ENCODE measurements at places on chromosomes 4 and X. TPM values are rescaled to one million over a fixed set of nuclear protein-coding genes. Genes with fewer than 3 reads are reported as not detected.

DNA sequence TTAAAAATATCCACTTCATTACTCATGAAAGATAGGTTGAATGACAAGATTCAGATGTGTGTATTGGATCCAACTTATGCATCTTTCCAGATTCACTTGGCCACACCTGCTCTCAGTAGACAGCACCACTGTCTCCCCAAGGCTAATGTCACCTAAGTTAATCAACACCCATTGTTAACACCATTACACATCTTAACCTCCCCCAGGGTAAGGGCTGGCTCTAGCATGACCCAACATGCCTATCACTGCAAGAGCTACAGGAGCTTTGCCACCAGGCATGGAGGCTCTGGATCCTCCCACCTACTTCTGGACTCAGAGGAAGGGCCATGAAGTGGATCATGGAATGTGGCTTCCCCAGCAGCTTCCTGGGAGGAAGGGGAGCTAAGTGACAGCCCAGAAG is 32.8 kb upstream of the LSM6 start:
- DNase-seq: no peak

- no peak for DNase-seq
Observed at GRCh38 chrX:134745636-134746409, 87.6 kb upstream of the PLAC1 start.

GRCh38 chr4:16852228-16852627 is 46.2 kb downstream of the LDB2 start:
- no peak for DNase-seq

GRCh38 chr4:168723569-168723968 is 226.7 kb downstream of the PALLD start:
- DNase-seq: no peak

GRCh38 chrX:36577006-36577405 is 431.2 kb upstream of the FAM47C start:
- no peak for DNase-seq

DNA sequence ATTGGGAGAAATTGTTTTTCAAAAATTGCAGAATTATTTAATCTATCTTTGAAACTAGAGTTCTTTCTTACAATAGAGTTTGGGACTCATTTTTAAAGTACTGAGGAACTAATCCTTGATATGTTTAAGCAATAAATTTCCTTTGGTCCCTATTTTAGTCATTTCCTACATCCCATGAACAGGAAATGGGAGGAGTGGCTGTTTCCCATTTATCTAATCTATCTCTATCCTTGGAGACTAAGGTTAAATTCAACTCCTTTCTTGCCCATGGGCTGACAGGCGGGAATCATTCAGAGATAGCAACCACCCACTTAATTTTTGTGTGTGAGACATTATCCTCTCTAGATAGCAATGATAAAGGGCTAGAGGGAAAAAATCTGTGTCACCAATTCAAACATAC is 131.6 kb upstream of the EMCN start:
- DNase-seq: peak; percentile 1

DNA sequence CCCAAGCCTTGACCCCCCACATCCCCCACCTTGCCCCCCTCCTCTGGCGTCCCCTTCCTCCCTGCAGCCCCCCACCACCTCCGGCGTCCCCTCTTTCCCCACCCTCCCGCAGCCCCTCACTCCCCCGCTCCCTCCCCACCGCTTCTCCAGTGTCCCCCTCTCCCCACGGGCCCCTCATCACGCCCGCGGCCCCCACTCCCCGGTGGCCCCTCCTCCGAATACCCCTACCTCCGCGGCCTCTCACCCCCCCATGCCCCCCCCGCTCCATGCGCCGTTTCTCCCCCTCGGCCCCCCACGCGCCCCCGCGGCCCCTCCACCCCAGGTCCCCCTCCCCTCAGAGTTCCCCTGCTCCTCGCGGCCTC is 562 bp downstream of the RNF212 start:
- no peak for DNase-seq

Gene GAGE2A
- not detected for total RNA-seq

Gene CSAG2
- not detected for total RNA-seq

Gene ENOPH1
- 41.4 TPM for total RNA-seq

- DNase-seq: no peak
Observed at GRCh38 chr4:184347251-184348239, 126.8 kb downstream of the IRF2 start.

- DNase-seq: peak; percentile 18
Observed at GRCh38 chr4:126592088-126592487, 1040.7 kb upstream of the INTU start.

Gene KLHL4
- 0.11 TPM for total RNA-seq

Gene CXCL9
- not detected for total RNA-seq

DNA sequence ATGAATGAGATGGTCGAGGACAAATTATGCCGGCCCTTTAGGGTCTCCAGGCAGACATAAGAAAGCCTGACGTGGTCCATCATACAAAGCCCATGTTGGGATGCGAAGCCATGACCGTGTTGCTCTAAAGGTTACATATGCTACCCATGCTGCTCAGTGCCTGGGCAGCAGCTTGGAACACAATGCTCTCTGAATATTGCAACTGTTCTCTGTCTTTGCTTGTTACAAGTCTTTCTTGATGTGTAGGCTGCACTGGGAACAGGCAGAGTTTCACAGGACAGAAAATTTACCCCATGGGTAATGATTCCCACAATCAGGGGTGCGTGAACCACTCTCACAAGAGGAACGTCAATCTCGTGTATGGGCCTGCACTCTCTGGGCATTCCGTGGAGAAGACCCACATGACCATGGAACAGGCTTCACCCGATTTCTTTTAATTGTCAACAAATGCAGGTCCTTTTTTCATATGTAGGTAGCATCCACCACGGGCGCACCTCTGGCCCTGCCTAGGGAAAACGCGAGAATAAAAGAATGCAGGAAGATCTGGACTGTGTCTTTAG is 66.3 kb downstream of the NBDY start:
- no peak for DNase-seq

Gene UGT2B17
- total RNA-seq: not detected

Gene PAGE2B
- not detected for total RNA-seq

- DNase-seq: peak; percentile 8
Observed at GRCh38 chr4:185700048-185700447, 111.9 kb downstream of the SORBS2 start.

GRCh38 chr4:140019619-140020347 is 134.2 kb downstream of the MAML3 start:
- no peak for DNase-seq
